NCI-H1417 (cell line): ENCODE measurements at places on chromosomes 4 and X.

- no peak for DNase-seq
Observed at GRCh38 chrX:101025126-101025525, 26.8 kb downstream of the TRMT2B start.

- peak; percentile 50 for DNase-seq
Observed at GRCh38 chrX:63128509-63128908, 222.6 kb downstream of the SPIN4 start.

- peak; percentile 88 for DNase-seq
Observed at GRCh38 chrX:36434522-36434921, 515.0 kb downstream of the CFAP47 start.

- DNase-seq = no peak
Observed at GRCh38 chrX:25288676-25289075, 272.9 kb upstream of the ARX start.

GRCh38 chr4:6885953-6886557, 23.6 kb upstream of the TBC1D14 start:
- peak; percentile 16 for DNase-seq

DNA sequence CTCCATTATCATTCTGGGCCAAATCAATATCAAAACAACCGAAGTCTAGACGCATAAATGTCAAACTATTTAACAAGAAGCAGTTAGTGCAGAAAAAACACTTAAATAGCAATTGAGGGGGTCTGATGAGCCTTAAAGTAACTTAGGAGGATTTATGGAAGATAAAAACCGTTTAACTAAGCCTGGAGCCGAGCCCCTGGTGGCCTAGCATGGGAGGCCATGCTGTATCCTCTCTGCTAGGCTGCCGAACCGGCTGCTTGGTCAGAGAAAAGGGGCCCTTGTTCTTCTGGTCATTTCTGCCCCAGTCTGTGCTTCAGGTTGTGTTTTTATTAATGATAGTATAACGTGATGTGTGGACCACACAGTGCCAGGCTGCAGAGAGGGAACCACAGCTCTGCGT, 72.4 kb downstream of the CPZ start:
- no peak for DNase-seq

DNA sequence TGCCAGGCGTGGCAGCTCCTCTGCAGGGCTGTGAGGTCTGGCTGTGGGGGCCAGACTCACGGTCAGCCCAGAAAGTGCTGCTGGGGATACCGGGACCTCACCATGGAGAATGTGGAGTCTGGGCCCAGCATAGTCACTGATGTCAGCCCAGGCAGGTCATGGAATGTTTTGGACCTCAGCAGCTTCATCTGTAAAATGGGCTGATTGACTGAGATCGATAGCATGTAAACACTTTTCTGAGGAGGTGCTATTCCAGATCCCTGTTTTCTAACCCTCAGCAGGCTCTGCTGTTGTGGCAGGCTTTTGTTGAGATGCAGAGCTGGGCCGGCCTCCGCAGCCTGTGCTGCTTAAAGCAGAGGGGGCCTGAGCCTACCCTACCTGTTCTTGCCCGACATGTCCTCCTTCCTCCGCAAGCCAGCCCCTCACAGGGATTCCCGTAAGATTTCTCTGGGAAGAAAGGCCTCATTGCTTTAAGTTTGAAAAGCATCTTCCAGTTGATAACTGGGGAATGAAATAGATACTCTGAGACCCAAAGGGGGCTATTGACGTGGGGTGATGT, 38.3 kb upstream of the HGFAC start:
- DNase-seq = no peak
